CD4-positive, CD25-positive, alpha-beta regulatory T cell (primary cell): ENCODE measurements at places on chromosomes 16 and 17.

GRCh38 chr17:79556271-79556670 is 54.6 kb downstream of the RBFOX3 start:
- peak; percentile 32 for DNase-seq

DNA sequence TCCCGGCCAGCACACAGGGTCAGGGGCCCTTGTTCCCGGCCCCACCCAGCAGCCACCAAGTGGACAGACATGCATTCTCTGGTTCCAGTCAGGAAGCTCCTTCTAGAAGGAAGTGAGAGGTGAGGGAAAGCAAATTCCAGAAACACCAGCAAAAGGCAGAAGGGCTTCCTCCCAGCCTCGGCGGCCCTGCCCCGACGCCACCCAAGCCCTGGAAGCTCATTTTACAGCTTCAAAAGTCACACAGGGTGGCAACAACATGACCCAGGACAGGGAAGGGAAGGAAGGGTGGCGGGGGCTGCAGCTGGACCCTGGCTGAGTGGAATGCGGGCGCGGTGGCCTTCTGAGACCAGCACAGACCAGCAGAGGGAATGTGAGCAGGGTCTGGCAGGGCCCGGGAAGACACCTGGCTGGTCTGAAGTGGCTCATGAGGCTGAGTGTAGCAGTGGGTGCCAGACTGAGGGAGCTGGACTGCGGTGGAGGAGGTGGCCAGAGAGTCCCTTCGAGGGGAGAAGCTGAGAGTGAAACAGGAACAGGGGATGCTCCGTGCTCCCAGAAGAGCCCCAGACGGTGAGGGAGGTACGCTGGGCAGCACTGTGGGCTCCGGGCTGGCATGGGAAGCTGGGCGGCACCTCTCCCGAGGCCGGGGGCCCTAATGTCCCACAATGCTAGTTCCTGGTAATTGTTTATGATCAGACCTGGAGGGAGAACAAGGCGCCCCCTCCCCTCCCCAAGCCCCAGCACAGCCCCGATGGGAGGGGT is 1.9 kb upstream of the UNC13D start:
- DNase-seq = no peak

GRCh38 chr16:76985392-76986045 is 205.5 kb upstream of the MON1B start:
- DNase-seq = no peak

- peak; percentile 18 for DNase-seq
Measured at GRCh38 chr16:72092832-72093447, 480 bp downstream of the TXNL4B start.

DNA sequence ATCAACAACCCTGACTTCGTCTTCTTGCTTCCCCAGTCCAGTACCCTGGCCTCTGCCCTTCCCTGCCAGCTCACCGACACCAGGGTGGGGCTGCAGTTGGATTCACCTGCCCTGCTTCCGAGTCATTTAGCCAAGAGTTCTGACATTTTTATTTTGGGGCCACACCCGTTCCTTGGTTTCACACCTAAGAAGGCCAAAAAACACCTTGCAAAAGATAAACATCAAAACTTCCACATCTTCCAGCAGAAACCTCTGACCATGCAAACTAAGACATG is 41.8 kb upstream of the GFOD2 start:
- no peak for DNase-seq

DNA sequence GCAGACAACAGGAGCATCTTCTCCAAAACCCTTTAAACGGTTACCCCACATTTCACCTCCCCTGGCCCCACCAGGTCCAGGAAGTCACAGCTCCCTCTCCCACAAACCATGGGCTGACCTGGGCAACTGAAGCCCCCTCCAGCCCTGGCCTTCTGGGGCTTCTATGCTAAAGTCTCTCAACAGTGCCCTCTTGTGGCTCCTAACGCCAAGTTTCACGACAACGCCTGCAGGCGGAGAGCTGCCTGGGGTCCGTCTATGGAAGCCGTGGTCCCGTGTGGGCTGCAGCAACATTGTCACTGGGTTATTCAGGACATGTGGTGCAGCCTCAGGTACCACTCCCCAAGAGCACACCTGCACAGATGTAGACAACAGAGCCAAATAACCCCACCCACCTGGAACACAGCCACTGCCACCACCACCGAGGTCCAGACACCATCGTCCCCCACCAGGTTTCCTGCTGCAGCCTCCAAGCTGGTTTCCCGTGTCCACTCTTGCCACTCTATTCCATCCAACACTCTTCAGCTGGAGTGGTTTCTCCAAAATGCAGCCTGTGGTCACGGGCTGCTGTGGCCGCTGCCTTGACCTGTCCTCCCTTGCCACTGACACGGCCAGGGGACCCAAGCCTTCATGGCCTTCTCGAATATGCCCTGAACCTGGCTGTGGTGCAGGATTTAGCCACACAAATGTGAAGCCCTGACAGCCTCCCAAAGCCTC is 19.1 kb downstream of the C16orf95 start:
- no peak for DNase-seq

GRCh38 chr17:20294120-20294519 is 173.2 kb downstream of the LGALS9B start:
- no peak for DNase-seq

DNA sequence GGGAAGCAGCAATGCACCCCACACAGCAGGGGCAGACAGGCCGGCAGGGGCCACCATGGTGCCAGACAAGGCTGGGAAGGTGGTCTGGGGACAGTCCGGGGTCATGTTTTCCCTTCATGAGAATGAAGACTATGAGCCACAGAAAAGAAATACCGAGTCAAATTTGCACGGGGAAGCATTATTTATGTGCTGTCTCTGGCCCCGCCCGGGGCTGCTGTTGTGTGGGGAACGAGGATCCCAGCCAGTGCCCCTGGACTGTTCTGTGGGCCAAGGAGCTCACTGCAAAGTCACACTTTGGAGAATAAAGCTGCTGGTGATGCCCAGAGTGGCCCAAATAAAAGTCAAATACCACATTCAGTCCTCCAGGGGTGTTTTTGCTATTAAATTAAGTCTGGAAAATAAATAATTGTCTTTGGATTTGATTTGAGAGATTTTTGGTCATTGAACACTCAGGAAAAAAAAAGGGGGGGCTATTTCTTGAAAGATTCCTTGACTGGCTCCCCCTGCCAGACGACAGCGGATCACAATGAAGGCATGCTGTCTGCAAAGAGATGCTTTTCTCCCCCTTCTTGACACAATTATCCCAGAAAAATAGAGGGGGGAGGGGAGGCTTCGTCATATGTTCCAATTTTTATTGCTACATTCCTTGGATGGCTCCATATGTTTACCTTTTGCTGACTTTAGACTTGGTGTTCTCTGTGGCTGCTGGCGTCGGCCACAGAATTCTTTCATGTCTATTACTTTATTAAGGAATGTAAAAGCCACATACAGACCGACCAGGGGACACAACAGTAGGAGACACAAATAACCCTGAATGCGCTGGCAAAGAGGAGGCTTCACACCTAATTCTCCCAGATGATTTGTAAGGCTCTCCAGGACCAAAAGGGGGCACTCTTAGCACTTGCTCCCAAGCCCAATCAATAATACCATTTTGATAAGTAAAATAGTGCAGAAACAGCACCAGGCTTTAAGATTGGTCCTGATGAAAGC is 27.1 kb upstream of the ANKFN1 start:
- peak; percentile 30 for DNase-seq

GRCh38 chr17:77782201-77782600 is 176.3 kb upstream of the TNRC6C start:
- DNase-seq = no peak

- no peak for DNase-seq
Measured at GRCh38 chr17:4818276-4818675, 11.3 kb downstream of the PLD2 start.

DNA sequence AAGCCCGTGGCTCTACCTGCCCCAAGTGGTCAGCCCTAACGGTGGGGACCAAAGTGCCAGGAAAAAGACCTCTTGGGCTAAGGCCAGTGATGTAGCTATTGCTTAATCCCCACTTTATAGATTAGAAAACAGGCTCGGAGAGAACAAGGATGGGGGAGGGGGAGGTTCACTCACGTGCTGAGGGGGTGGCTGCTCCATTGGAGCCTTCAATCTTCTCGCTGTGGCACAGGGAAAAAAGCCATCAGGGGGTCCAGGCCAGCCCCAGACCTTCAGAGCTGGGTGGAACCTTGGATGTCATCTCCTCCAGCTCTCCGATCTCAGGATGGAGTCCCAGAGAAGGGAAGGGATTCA is 45.9 kb downstream of the SRCIN1 start:
- DNase-seq = no peak
